Ammon's horn (tissue), 1 donor: ENCODE measurements at places on chromosomes 12 and 14.

DNA sequence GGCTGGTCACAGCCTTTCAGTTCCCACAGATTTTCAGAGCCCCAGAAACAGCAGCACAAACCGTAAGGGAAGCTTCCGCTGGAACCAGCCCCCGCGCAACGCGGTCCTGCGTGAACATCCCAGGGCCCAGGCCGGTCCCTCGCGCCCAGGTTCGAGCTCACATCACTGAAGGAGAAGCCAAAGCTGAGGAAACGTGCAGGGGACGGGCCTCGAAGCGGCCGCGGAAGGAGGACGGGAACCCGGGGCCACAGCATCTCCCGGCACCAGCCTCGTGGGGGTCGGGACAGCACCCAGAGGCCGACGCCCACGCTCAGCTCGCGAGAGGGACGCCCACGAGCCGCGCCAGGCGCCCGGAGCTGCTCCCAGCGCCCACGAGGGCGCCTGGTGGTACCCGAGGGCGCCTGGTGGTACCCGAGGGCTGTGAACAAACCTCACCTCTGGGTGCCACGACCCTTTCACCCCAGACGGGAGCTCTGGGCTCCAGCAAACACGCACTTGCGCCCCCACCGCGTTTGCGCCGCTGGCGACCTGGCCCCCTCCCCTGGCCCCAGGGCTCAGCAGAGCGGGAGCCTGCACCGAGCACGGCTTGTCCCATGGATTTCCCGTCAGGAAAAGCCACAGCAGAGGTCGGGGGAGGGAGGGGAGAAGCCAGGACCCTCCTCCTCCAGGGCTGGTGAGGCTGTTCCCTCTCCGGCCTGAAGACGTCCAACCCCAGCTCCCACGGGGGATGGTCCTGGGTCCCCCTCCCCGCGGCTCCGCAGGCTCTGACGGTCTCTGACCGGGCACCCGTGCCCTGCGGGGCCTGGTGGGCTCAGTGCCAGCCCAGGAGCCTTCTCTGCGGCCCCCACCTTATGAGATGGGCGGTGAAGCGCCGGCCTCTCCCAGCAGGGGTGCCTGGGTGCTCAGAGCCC is 6.9 kb downstream of the LRCOL1 start:
- no peak for DNase-seq

DNA sequence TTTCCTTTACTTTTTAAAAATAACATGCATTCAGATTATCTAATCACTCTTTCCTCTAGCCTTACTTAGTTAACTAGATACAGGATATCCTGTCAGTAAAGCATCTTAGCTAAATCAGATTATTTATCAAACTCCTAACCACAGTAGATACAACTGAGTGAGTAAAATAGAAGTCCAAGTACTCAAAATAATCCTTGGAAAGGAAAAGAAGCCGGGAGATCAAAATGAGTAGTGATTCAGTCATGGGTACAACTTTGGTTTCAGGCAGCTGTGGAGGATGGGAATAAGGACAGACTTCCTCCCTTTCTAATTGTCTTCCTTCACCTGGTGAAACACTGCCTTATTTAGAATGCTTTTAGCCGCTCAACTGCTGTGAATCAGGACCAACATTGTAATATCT is 29.4 kb downstream of the GNG2 start:
- no peak for DNase-seq

GRCh38 chr14:104420990-104421389 is 158.6 kb upstream of the C14orf180 start:
- no peak for DNase-seq

DNA sequence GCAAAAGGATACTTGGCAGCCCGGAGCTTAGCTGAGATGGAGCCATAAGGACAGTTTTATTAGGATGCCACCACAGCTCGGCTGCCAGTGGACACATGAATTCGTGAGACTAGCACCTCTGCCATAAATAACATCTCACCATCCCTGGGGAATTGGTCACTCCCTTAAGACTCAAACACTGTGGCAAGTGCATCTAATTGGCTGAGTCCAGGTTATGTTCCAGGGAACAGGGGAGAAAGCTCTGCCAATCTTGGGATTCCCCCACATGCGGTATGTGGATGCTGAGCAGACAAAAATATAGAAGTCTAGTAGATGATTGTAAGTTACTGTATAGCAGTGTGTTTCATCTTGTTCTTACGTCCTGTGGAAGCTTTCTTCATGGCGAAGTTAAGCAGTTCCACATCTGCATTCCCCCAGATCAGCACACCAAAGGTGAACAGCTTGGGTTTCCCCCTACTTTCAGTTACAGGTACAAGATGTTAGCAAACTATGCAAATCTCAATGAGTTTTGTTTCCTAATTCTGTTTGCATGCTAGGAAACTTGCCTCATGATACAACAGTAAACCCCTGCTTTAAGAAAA is 131.1 kb downstream of the ETV6 start:
- DNase-seq: no peak

GRCh38 chr14:37035401-37035800 is 137.0 kb downstream of the SLC25A21 start:
- no peak for DNase-seq

- DNase-seq: no peak
Observed at GRCh38 chr12:49230805-49231194, 34.1 kb upstream of the TUBA1C start.

- no peak for DNase-seq
Observed at GRCh38 chr14:93047661-93048060, 68.1 kb downstream of the ITPK1 start.
